Smooth muscle cell of bladder (primary cell): ENCODE measurements at places on chromosomes 12 and 14. TPM values are rescaled to one million over a fixed set of nuclear protein-coding genes. Genes with fewer than 3 reads are reported as not detected.

The DIO2 gene
- 2.4 and 14.1 TPM in 2 replicates for total RNA-seq

The RNASE3 gene
- not detected in 2 replicates for total RNA-seq

The OR6C75 gene
- total RNA-seq: not detected in 2 replicates

The KRT82 gene
- not detected in 2 replicates for total RNA-seq

The CLMN gene
- total RNA-seq: 1.9 and 2.1 TPM in 2 replicates

The MTA1 gene
- 26.2 and 35.8 TPM in 2 replicates for total RNA-seq

The FGF6 gene
- total RNA-seq: not detected in 2 replicates

The IFNG-AS1 gene
- total RNA-seq: not detected in 2 replicates

The LRIG3 gene
- 48.9 and 67.7 TPM in 2 replicates for total RNA-seq

The RTRAF gene
- total RNA-seq: 84.5 and 118 TPM in 2 replicates

The TUNAR gene
- not detected in 2 replicates for total RNA-seq

The CAMKK2 gene
- 9.5 and 13.7 TPM in 2 replicates for total RNA-seq

The IL22 gene
- not detected in 2 replicates for total RNA-seq

The SELPLG gene
- total RNA-seq: 0.85 and 2.0 TPM in 2 replicates

The KRT75 gene
- not detected in 2 replicates for total RNA-seq

The CCDC184 gene
- 0.43 and 0.83 TPM in 2 replicates for total RNA-seq

The CFAP251 gene
- 2.4 and 3.3 TPM in 2 replicates for total RNA-seq

The FAM186B gene
- 0.28 and 0.37 TPM in 2 replicates for total RNA-seq

The PLEKHD1 gene
- under 0.01 and 0.09 TPM in 2 replicates for total RNA-seq

The NRDE2 gene
- total RNA-seq: 7.3 TPM in 2 replicates

The LRTM2 gene
- not detected in 2 replicates for total RNA-seq

The C12orf54 gene
- total RNA-seq: not detected in 2 replicates

The TMEM179 gene
- 0.14 TPM in 1 of 2 replicates, not detected in the other for total RNA-seq

The NOXRED1 gene
- 0.09 and 0.14 TPM in 2 replicates for total RNA-seq

The FERMT2 gene
- 118 and 135 TPM in 2 replicates for total RNA-seq

The KIF21A gene
- 3.6 and 7.7 TPM in 2 replicates for total RNA-seq

The KRT86 gene
- 0.09 and 0.14 TPM in 2 replicates for total RNA-seq

The SIX1 gene
- total RNA-seq: 1.8 and 2.8 TPM in 2 replicates

The ESR2 gene
- under 0.01 and 0.09 TPM in 2 replicates for total RNA-seq

The TULP3 gene
- total RNA-seq: 22.3 and 22.8 TPM in 2 replicates

The GPR68 gene
- 9.7 and 13.3 TPM in 2 replicates for total RNA-seq

The BDKRB2 gene
- total RNA-seq: 38.6 and 68.3 TPM in 2 replicates

The NPFF gene
- not detected in 2 replicates for total RNA-seq

The TMPRSS12 gene
- not detected in 2 replicates for total RNA-seq

The STYX gene
- 12.4 and 13.7 TPM in 2 replicates for total RNA-seq
